ENCODE measurements at places on chromosomes 6 and 20.
A peak's percentile ranks its signal among the peaks of the same experiment; 100 is the strongest.

DNA sequence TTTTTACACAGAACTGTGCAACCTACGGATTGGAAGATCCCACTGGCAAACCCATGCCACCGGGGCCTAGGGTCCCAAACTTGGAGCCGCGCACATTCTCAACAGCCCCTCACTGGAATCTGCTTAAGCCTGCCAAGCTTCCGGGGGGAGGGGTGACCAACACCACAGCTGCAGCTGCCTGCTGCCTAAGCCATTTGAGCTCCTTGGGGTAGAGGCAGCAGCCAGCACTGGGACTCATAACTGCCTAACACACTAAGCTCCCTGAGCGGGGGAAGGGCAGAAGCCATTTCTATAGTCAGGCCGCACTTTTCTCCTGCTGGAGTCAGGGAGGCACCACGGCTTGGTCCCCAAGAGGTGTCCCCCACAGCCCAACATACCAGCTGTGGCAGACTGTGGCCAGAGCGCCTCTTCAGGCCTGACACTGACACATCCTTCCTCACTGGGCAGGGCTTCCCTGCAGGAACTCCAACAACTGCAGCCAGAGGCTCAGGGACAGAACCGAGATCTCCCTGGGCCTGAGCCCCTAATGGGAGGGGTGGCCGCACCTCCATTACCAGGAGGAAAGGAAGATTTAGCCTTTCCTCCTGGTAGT, 270.3 kb upstream of the ECI2 start:
- no peak for DNase-seq

DNA sequence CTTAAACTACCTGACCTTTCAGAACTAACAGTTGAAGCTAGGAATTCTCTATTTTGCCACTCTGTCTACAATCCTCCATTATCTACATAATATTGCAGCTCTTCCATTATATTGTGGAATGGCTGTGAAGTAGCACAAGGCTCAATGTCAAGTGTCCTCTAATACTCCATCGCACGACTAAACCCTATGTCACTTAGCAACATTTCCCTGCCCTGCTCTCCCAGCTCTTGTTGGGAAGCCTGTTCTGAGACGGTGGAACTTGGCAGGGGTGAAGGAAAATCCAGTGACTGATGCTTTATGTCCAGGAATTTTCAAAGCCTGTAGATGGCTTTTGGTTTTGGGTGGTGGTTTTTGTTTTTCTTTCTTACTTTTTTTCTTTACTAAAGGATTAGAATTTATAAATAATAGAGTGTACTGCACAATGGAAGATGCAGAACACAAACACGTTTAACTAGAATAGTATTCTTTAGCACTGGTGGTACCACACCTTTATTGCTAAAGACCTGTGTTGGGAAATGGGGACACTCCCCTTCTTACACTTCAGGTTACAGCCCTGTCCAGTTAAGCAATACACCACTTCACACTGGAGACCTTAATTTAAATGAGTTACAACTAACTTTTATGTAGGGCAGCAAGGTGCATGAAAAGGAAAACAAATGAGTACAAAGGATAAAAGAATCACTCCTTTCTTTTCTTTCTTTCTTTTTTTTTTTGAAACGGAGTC, 20.7 kb upstream of the AMD1 start:
- no peak for DNase-seq

DNA sequence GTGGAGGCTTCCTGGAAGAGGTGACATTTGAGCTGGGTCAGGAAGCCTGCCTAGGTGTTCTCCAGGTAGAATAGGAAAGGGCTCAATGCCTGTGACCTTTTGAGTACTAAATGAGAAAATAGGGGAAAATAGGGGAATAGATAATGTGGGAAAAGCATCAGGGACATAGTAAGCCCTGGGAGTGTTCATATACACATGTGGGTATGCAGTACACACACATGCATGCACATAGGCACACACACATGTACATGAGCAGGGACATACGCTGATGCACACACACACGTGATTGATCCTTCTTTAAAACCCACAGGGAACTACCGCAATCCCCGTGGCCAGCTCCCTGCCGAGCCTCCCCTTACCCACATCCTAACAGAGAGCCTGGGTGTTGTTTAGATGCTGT, 351.7 kb downstream of the CDH4 start:
- DNase-seq = no peak

- no peak for DNase-seq
Measured at GRCh38 chr6:73923905-73924485, 228.0 kb downstream of the CD109 start.

- no peak for DNase-seq
Measured at GRCh38 chr6:161439093-161439492, 165.2 kb upstream of the AGPAT4 start.

GRCh38 chr20:38640521-38640920, 38.9 kb downstream of the ARHGAP40 start:
- no peak for DNase-seq

DNA sequence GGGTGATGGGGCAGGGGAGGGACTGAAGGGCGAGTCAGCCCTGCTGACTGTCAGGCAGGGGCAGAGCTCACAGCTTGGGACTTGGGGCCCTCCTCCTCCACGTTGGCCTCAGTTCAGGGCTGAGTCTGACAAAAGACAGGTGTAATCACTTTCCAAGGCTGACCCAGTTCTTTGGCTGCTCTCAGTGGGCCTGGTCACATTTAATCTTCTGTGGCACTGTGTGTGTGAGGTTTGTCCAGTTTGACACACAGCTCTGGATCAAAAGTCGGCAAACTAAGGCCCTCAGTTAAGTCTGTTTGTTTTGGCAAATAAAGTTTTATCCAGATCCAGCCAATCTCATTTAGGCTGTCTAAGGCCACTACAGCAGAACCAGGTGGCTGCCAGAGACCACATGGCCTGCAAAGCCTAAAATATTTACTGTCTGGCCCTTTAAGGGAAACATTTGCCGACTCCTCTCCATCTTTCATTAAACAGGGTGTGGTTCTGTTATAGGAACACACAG, 5.1 kb upstream of the MAP1LC3A start:
- DNase-seq = no peak

DNA sequence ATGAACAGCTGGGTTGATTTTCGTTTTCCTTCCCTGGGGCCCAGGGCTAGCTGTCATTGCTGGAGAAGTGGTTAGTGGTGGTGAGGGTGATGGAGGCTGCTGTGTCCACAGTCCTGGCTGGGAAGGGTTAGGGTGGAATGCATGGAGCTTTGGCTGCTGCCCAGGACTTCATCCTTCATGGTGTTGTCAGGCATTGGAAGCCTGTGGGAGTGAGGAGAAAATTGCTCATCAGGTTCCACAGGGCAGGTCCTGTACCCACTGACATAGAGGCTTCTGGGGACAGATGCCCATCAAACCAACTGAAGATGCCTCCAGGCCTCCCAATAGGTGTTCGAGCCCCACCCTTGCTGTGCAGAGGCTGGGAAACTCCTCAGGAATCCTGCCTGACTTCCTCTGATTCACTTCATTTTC, 262.4 kb upstream of the SUPT3H start:
- DNase-seq = no peak

GRCh38 chr20:61443443-61444126, 191.5 kb downstream of the CDH4 start:
- DNase-seq = no peak

- no peak for DNase-seq
Measured at GRCh38 chr6:33704215-33705066, 7.1 kb downstream of the UQCC2 start.

DNA sequence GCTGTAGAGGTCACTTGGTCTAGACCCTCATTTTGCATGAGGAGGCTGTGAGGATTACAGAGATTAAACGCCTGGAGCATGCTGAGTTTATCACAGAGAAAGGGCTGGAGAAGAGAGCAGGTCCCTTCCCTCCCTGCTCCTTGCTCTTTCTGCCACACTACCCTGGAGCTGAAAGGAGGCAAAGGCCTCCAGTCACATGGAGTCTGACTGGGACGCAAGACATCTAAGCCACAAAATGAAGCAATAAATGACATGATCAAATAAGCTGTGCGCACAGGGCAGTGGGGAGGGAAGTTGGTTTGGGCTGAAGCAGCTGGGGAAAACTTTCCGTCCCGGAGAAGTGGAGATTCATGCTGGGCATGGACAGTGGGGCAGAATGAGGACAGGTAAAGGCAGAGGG, 33.3 kb downstream of the ATXN1 start:
- no peak for DNase-seq

- DNase-seq = peak; percentile 15
Measured at GRCh38 chr20:57883761-57884160, 173.9 kb upstream of the PMEPA1 start.

- DNase-seq = no peak
Measured at GRCh38 chr6:118985123-118985830, 50.3 kb upstream of the MCM9 start.

DNA sequence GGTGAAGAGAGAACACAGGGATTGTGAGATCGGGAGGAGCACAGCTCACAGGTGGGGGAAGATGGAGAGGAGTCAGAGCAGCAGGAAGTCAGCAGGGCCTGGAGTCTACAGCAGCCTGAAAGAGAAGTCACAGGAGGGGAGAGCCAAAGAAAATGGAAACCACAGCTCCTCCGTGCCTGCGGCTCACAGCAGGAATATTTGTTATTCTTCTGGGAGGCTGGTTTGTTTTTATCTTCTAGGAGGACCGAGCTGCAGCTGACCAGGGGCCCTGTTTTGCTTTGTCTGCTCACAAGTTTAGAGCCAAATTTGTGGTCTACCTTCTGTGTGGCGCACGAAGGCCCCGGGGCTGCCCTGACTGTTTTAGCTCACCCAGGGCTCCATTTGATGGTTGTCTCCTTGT, 81.8 kb downstream of the CLIC5 start:
- no peak for DNase-seq

DNA sequence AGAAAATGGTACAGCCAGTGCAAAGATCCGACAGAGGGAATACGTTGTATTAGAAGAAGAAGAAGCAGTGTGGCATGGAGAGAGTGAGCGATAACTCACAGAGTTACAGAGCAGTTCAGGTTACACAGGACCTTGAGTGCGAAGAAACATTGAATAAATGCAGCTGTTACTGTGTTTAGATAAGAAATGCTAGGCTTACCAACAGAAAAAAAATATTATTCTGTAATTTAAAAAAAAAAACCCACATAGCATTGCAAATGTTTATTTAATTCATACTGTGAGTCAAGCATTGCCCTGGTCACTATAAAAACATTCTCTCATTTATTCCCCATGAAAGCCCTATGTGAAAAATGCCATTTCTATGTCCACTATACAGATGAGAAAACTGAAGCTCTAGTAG, 373.4 kb upstream of the EPHA7 start:
- no peak for DNase-seq

DNA sequence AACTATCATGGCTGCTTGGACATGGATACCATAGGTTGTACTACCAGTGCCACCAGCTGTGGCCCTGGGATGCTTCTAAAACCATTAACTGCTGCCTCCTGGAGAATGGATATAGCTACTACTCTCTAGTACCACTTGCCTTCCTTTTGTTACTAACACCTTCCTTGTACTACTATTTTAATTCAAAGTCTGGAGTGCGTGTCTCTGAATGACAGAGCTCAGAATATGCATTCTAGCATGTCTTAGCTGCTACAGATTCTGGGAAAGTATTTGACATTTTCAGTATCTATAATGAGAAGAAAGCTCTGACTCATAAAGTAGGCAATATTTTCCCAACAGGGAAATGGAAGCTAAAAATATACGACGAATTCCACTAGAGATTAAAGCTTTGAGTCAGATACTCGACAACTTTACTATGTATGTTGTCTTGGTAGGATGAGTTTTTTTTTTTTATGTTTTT, 112.3 kb downstream of the PFDN4 start:
- DNase-seq = no peak

DNA sequence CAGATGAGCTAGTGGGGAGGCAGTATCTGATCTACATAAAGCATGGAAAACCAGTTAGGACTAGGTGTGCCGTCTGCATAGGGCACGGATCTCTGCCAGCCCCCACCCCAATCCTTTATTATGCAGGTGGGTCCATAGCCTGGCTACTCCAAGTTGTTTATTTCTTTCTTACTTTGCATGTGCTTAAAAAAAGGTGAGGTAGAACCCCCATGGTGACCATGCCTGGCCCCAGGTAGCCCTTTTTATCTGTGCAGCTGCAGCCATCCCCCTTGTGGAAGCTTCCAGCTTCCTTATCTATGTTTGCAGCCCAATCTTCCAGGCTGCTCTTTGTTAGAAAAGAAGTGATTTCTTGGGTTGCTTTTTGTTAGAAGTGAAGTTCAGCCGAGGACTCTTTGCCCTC, 9.0 kb upstream of the TREM2 start:
- DNase-seq = no peak

DNA sequence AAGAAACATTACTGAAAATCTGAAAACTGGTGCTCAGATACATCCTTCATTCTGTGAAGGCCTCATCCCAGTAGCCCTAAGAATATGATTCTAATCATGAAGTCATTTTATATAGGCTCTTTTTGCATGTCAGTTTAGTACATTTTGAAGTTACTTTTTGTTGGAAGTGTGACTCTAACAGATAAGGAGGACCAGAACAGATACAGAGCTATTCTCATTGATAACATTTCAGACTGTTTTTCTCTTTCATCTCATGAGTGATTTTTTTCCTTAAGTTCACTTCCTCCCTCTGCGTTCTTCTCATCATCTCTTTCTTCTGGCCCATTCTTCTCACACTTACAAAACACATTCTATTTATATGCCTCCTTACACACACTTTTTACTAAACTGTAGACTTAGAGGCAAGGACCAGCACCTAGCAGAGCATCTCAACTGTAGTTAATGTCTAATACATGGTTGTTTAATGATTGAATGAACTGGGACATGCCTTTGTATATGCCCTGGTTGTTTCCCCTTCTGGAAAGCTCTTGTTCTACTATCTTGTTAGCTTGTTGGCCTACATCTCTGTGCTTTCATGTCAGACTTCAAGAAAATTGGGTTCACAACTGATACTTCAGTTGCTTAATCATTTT, 8.7 kb downstream of the CTNNBL1 start:
- no peak for DNase-seq

- DNase-seq = peak; percentile 80
Measured at GRCh38 chr20:60210779-60211617, 252.8 kb downstream of the CDH26 start.

DNA sequence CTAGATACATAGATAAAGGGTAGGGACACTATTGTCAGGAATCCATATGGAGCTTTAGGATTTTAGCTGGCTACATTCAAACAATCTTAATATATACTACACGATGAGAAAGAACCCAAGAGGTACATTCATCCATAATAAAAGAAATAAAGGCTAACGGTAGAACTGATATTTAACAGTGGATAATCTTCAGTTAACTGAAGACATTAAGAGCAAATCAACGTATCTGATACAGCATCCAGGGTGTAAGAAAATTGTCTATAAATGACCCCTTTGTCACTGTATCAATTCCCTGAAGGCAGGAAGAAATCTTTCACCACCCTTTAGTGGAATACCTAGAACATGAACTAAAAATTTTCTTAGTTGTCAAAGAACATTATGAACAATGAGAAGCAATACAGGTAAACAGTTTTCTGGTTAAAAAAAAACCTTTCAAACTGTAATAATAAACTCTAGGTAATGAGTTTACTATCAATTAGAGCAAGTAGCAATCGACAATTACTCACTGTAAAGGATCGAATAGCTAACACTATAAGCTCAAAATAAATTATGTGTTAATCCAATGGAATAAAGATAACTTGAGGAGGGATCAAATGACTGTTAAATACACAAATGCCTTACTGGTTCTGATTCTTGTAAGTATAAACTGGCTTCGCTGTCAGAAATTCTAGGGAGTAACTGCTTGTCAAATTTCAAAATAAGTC, 11.8 kb downstream of the ROMO1 start:
- no peak for DNase-seq
